ENCODE measurements at places on chromosomes 4 and X.

DNA sequence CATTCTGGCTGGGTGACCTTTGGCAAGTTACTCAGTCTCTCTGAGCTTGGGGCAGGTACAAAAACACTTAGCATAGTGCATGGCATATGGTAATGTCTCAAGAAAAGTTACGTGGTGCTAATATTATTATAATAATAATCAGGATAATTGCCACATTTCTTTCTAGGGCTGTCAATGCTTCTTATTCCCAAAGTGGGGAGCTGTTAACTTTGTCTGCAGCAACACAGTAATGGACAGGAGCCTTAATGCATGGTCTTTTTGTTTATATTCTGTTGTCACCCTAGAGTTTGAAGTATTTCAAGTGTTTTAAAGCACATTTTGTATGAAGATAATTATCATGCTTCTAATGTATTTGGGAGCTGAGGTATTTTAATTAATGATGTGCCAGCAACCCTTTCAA is 121.8 kb downstream of the FHIP1A start:
- DNase-seq: no peak

DNA sequence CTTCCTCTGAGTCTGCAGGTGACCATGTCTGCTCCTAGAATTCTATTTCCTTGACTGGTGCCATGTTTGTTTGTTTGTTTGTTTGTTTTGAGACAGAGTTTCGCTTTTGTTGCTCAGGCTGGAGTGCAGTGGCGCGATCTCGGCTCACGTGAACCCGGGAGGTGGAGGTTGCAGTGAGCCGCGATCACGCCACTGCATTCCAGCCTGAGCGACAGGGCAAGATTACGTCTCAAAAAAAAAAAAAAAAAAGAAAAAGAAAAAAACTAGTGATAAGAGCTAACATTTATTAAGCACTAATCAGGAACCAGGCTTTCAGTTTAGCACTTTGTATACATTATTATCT is 7.2 kb downstream of the SAT1 start:
- DNase-seq: no peak

GRCh38 chr4:56450342-56450741 is 14.3 kb downstream of the PAICS start:
- no peak for DNase-seq

DNA sequence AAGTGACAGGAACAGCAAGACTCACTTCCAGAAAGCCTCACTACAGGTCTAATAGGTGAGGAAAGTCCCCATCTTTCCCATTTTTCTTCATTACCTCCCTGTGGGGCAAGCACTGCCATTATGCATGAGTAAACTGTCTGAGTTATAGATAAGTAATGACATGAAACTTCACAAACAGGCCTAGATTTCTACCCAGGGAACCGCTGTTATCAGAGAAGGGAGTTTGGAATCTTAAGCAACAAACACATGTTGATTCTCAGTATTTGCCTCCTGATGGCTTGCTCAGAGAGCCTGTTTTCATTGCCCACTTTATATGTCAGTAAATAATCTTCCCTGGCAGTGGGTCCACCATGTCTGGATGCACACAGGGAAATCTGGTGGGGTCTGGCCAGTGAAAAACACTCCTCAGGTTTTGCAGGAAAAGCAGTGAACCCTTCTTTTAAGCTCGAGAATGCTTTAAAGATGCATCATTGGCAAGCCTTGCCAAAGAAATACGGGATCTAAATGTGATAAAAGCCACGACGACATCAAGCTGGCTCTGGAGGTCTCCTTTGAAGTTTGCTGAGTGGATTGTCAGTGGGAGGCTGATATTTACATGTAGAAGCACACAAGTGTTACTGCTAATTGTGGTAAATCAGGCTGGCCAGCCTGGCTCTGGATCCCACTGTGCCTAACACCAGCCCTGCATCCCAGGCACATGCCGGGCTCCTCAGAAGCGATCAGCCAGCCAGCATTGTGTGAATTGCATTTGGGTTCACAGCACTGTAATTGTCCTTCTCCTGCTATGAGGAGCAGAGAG is 25.2 kb downstream of the PDGFRA start:
- no peak for DNase-seq

- no peak for DNase-seq
Measured at GRCh38 chr4:138243369-138243768, 1.2 kb upstream of the SLC7A11 start.

GRCh38 chr4:101992446-101992845 is 201.9 kb downstream of the BANK1 start:
- no peak for DNase-seq

DNA sequence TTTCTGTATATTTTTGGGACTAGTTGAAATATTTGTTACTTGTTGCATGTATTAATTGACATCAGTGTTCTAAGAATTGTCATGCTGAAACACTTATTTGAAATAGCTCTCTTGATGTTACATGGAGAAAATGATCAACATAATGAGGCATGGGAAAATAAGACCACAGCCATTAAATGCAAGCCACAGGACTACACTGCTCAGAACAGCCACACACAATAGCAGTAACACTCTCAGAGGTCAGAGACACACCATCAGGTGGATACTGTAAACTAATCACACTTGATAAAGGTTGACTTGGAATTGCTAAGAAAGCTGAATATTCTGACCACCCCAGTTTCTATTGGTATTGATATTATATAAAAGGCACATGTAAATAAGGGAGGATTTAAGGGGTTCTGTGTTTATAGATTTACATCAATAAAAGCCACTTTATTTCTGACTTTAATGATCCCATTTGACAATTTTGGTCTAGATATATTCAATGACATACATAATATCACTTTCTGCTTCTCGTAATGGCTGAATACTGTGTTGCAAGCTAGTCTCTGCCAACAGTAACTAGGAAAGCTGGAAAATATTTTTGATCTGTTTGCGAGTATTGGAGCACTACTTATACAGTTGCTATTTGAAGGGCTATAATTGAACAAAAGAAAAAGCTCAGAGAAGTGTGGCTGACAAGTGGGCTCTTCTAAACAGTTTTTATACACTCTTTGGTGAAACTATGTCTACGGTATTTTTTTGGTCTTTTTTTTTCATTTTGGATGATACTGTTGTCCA is 876.5 kb upstream of the INTU start:
- DNase-seq: no peak

DNA sequence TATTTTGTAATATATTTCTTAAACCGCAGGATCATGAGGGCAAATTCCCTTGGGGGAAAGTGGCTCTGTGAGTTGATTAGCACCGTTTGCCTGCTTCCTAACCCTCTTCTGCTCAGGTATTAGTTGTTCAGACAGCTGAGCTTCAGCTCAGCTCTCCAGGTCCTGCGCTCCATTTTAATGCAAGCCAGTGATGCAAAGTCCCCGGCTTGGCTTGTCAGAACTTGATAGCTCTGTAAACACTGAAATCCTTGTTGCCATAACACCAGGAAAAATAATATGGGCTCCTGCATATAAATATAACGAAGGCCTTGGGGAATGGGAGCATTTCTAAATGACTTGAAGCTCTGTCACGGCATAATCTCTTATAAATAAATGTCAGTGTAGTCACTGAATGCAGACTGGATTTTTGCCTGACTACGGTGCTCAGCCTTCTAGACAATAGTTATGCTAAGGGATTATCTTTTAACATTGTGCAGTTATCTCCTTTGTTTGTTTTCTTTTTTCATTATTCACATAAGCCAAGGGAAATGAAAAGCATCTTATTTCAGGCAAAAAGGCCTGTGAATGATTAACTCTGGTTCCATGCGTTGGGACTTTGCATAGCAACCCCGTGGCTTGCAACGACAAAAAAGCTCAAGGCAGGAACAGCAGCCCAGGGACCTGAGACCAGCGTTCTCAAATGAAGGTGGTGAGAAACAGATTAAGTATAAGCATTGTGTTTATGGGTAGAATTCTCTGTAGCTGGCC is 253.2 kb downstream of the SPRY1 start:
- peak; percentile 94 for DNase-seq

- DNase-seq: peak; percentile 14
Measured at GRCh38 chr4:169723207-169723965, 34.4 kb downstream of the HPF1 start.

GRCh38 chr4:153733751-153734448 is 25.9 kb downstream of the RNF175 start:
- DNase-seq: peak; percentile 30

- no peak for DNase-seq
Measured at GRCh38 chrX:776529-777230, 146.1 kb downstream of the SHOX start.

DNA sequence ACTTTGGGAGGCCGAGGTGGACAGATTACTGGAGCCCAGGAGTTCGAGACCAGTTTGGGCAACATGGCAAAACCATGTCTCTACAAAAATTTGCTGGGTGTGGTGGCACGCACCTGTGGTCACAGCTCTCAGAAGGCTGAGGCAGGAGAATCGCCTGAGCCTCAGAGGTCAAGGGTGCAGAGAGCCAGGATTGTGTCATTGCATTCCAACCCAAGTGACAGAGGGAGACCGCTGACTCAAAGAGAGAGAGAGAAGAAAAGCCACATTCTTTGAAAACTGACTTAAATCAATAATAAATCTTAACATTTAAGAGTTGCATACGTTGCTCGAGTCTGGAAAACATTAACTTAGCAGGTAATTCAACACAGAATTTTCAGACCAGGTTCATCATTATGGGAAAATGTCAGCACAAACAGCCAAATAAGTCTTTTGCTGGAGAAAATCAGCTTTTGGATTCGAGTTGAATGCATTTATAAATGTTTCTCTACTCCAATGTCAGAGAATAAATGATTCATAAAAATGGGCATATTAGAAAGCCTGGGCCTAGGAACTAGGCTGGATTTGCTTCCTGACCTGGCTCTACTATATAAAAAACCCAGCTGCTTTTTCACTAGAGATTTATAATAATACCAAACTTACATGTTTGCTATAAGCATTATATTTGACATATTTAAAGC is 68.3 kb upstream of the RBPJ start:
- no peak for DNase-seq

- no peak for DNase-seq
Measured at GRCh38 chr4:8728536-8729407, 136.2 kb downstream of the CPZ start.

Measured in fibroblast of gingiva (primary cell).